ENCODE measurements at places on chromosomes 2 and 18.

DNA sequence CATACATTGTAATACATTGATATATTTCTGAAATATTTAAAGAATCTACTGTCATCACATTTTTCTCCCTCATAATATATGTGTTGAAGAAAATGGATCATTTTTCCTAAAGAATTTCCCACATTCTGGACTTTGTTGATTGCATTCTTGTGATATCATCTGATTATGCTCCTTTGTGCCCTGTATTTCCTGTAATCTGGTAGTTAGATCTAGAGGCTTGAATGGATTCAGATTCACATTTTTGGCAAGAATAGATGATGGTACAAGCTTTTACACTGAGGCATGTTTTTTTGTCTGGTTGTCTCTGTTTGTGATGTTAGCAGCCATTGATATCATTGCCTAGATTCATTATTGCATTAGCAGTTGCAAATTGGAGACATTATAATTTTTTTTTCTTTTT, 13.4 kb downstream of the UBXN2A start:
- no peaks in the 10 kb centered on the region for H3K4me1 ChIP-seq
- no peak overlapping the region for H3K27ac ChIP-seq
- no peak for DNase-seq
- H3K36me3 ChIP-seq, result no peaks in the 10 kb centered on the region
- H3K4me3 ChIP-seq, result no peak overlapping the region

DNA sequence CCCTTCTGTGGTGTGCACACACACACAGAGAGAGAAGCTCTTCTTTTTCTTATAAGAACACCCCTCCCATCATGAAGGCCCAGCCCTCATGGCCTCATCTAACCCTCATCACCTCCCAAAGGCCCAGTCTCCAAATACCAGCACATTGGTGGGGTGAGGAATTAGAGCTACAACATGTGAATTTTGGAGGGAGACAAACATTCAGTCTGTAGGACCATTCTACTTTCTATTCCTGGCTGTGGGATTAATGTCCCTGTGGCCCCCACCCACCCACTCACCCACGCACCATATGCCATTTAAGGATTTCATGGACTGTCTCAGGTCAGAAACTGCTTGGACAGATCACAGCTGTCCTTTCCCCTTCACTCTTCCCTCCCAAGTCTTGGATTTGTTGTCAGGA, 190.2 kb downstream of the GBX2 start:
- no peak overlapping the region for H3K27ac ChIP-seq
- DNase-seq, result no peak
- peaks cover 6% of the 10 kb centered on the region for H3K36me3 ChIP-seq
- no peaks in the 10 kb centered on the region for H3K4me1 ChIP-seq

DNA sequence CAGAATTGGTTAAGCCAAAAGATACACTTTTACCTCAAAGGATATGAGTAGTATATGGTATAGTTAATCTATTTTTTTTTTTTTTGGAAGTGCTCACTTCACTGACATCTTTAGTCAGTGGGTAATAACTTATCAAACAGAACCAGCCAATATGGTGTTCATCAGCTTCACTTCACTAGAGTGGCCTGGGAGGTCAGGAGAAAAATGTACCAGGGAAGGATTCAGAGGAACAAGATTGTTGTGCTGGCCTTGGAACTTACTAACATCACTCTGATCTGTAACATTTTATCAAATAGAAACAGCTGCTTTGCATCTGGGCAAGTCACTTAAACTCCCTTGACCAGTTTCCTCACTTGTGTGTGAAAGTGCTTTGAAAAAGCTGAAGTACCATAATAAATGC, 962.7 kb downstream of the BCL11A start:
- H3K36me3 ChIP-seq, result no peaks in the 10 kb centered on the region
- H3K27ac ChIP-seq, result no peak overlapping the region
- no peaks in the 10 kb centered on the region for H3K4me1 ChIP-seq
- no peak overlapping the region for H3K4me3 ChIP-seq

DNA sequence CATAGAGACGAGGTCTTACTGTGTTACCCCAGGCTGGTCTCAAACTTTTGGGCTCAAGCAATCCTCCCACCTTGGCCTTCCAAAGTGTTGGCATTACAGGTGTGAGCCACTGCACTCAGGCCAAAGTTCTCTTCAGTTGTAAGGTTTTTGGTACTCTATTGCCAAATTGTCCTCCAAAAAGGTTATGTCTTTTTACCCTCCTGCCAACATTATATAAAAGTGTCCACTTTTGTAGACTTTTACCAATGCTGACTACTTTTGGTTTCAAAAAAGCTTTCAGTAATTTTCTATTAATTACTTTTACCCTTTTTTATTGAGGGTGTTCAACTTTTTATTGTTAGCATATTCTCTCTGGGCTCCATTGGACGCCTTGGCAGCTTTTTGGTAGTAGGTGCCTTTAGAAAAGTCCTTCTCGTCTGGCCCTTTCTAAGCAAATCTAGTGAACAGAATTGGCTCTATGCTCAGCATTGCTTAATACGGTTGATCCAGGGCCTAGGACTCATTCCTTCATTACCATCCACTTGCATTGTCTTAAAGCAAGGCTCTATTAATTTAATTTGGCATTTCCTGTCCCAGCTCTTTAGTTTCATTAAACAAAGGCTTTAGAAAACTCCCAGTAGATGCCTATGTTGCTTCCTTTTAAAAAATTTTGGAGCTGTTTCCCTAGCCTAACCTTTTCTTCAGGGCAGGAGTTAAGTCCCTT, 16.7 kb upstream of the IL1A start:
- no peak overlapping the region for H3K27ac ChIP-seq
- H3K36me3 ChIP-seq, result no peaks in the 10 kb centered on the region
- no peaks in the 10 kb centered on the region for H3K27me3 ChIP-seq

DNA sequence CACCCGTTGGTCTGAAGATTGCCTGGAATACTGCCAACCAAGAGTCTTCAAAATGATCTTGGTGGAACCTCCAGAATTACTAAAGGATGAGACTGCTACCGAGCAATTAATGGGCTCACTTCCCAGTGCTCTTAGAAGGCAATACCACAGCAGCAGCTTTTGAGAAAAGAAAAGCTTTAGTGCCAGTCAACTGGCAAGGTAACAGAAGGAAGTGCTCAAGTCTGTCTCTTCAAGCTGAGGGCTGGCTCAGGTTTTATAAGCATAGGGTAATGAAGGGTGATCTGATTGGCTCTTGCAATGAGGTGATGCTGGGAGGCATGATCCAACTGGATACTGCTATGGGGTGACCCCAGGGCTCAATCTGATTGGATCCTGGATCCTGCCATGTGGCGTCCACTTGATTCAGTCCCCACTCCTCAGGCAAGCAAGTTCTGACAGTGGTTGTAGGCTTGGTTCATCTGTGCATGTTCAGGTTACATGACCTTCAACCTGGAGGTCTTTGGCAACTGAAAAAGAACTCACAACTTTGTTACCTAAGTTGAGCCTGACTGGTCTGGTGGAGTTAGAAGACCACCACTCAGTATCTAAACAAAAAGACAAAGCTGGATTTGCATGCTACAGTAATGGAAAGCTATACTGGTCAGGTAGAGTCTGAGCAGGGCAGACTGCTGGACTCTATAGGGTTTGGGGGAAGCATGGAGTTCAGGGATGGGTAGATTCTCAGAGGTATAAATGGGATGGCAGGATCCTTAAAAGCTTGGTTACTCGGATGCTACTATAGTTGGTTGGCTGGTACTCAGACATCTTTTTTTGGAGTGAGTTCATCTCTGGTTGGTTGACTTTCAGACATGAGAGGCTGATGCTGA, 14.0 kb upstream of the RIF1 start:
- H3K36me3 ChIP-seq, result no peaks in the 10 kb centered on the region
- no peaks in the 10 kb centered on the region for H3K27me3 ChIP-seq
- H3K4me1 ChIP-seq, result no peaks in the 10 kb centered on the region

GRCh38 chr18:24369426-24369825, 28.2 kb downstream of the OSBPL1A start:
- no peaks in the 10 kb centered on the region for H3K27me3 ChIP-seq
- H3K4me1 ChIP-seq, result no peaks in the 10 kb centered on the region
- no peak overlapping the region for H3K27ac ChIP-seq

DNA sequence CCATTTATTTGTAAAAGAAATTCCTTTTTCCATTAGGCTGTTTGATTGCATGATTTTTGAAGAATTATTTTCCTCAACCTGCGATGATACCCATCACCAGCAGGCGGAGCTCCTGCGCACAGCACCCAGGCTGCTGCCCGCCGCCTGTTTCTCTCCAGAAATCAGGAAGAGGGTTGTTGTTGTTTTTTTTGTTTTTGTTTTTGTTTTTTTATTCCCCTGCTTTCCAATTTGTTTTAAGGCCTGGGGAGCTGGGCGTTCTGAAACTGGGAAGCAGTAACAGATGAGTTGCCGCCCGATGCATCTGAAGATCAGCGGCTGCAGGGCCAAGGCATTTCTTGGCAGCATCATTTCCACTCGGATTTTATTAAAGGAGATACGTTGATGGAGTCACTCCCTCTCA, 132.1 kb downstream of the MBP start:
- H3K4me1 ChIP-seq, result peaks cover 3% of the 10 kb centered on the region
- H3K36me3 ChIP-seq, result no peaks in the 10 kb centered on the region
- H3K4me3 ChIP-seq, result no peak overlapping the region
- H3K27ac ChIP-seq, result no peak overlapping the region
- DNase-seq, result no peak
- no peaks in the 10 kb centered on the region for H3K27me3 ChIP-seq

GRCh38 chr2:30666266-30666874, 140.9 kb downstream of the CAPN13 start:
- no peaks in the 10 kb centered on the region for H3K27me3 ChIP-seq
- H3K36me3 ChIP-seq, result no peaks in the 10 kb centered on the region
- peak overlapping the region; percentile 61 for H3K27ac ChIP-seq
- peak; percentile 48 for DNase-seq

- no peaks in the 10 kb centered on the region for H3K4me1 ChIP-seq
- no peaks in the 10 kb centered on the region for H3K27me3 ChIP-seq
- DNase-seq, result no peak
- H3K27ac ChIP-seq, result no peak overlapping the region
- H3K36me3 ChIP-seq, result no peaks in the 10 kb centered on the region
Measured at GRCh38 chr2:75518638-75519465, 41.9 kb downstream of the EVA1A start.

GRCh38 chr2:236988690-236989624, 96.7 kb upstream of the COPS8 start:
- H3K36me3 ChIP-seq, result no peaks in the 10 kb centered on the region
- H3K27me3 ChIP-seq, result no peaks in the 10 kb centered on the region
- no peak overlapping the region for H3K4me3 ChIP-seq
- DNase-seq, result peak; percentile 56
- peaks cover 28% of the 10 kb centered on the region for H3K4me1 ChIP-seq

DNA sequence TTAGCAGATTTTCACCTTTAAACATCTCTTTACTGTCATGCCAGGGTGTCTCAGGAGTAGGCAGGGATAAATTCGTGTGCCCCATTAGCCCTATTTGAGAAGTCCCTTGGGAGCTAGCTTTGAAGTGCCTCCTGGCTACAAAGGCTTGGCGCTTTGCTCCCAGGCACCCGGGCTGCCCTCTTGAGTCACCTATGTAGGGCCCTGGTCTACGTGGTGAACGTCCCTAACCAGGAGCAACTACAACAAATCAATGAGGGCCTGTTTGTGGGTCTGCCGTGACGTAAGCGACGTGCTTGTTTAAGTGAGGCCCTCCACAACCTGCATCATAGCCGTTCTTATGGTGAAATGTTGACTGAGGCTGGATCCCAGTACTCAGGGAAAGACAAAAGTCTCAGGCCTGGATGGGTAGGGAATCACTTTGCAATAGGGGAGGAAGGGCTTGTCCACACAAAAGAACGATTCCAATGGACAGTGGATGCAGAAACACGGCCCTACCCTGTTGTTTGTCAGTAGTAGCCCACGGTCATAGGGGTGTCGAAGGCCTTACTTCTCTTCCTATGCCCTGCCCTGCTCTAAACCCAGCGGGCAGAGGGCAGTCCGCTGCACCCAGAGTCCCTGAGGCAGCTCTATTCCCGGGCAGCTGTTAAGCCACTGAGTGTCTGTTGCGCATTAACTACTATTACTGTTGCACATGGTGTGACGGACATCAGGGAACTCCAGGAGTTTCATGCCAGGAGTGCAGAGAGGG, 93.9 kb downstream of the INHBB start:
- no peaks in the 10 kb centered on the region for H3K36me3 ChIP-seq
- H3K4me1 ChIP-seq, result peaks cover 14% of the 10 kb centered on the region
- no peak for DNase-seq
- no peaks in the 10 kb centered on the region for H3K27me3 ChIP-seq

DNA sequence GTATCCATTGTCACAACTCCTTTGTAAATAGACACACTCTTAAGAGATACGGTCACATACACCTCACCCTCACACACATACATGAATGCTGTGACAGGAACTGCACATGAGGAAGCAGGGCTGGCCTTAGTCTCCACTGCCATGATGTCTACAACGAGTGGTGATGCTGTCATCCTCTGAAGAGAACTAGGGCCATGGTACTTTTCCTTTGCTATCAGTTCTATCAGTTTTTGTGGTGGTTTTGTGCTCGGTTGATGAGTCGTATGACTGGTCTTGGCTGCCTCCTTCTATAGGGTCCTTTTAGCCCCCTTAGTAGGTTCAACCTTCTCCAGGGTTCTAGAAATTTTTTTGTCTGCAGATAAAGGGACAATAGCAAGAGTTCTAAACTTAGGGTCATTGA, 66.0 kb downstream of the MYO3B start:
- no peak overlapping the region for H3K4me3 ChIP-seq
- no peaks in the 10 kb centered on the region for H3K36me3 ChIP-seq
- H3K27ac ChIP-seq, result no peak overlapping the region
- DNase-seq, result no peak
- H3K4me1 ChIP-seq, result no peaks in the 10 kb centered on the region
- no peaks in the 10 kb centered on the region for H3K27me3 ChIP-seq

DNA sequence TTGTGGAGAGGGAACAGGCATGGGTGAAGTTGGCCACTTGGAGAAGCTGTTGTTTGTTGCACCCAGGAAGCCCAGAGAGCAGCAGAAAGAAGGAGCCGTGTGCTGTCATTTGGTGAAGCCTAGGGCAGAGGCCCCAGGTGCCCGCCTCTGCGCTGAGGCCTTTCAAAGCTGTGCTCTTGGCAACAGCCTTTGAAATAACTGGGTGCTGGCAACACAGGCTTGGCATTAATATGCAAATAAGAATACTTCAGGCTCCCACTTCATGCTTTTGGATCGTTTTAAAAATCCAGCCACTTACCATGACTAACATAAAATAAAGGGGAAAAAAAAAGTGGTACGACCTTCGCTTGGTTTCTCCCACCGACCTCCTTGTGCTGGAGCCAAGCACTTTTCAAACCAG, 41.1 kb downstream of the DHRS9 start:
- DNase-seq, result no peak
- H3K4me1 ChIP-seq, result peaks cover 16% of the 10 kb centered on the region
- no peaks in the 10 kb centered on the region for H3K36me3 ChIP-seq
- H3K4me3 ChIP-seq, result no peak overlapping the region

DNA sequence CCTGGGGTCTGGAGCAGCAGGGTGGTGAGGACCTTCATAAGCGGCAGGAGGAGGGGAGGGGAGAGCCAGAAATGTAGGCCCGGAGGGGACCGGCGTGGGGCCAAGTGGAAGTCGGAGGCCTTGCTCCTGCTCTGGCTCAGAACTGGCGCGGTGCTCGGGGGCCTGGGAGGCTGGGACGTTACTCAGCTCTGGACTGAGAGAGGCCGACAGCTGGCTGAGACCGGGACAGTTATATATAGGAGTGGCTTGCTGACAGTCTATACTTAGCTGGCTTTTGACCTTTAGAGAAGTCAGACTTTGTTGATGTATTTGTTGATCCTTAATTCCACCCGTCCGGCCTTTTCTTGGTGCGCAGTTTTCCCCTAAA, 15.7 kb downstream of the IGFBP5 start:
- no peaks in the 10 kb centered on the region for H3K27me3 ChIP-seq
- no peak overlapping the region for H3K4me3 ChIP-seq
- H3K27ac ChIP-seq, result peak overlapping the region; percentile 9
- H3K4me1 ChIP-seq, result peaks cover 9% of the 10 kb centered on the region

- H3K4me1 ChIP-seq, result no peaks in the 10 kb centered on the region
- no peaks in the 10 kb centered on the region for H3K27me3 ChIP-seq
- H3K4me3 ChIP-seq, result no peak overlapping the region
- H3K36me3 ChIP-seq, result no peaks in the 10 kb centered on the region
Measured at GRCh38 chr2:95316466-95317122, 19.4 kb downstream of the KCNIP3 start.

All from upper lobe of left lung (tissue), 6 donors.